Hepatic stellate cell (primary cell): ENCODE measurements at places on chromosomes 12 and 14.
A peak's percentile ranks its signal among the peaks of the same experiment; 100 is the strongest.

DNA sequence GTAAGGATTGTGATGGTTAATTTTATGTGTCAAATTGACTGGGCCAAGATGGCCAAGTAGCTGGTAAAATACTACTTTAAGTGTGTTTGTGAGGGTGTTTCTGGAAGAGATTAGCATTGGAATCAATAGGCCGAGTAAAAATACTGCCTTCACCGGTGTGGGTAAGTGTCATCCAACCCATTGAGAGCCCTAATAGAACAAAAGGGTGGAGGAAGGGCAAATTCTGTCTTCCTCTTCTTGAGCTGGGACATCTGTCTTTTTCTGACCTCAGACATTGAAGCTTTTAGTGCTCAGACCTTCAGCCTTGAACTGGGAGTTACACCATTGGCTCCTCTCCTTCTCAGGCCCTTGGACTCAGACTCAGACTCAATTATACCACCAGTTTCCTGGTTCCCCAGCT, 8.0 kb upstream of the ETV6 start:
- no peak for DNase-seq

DNA sequence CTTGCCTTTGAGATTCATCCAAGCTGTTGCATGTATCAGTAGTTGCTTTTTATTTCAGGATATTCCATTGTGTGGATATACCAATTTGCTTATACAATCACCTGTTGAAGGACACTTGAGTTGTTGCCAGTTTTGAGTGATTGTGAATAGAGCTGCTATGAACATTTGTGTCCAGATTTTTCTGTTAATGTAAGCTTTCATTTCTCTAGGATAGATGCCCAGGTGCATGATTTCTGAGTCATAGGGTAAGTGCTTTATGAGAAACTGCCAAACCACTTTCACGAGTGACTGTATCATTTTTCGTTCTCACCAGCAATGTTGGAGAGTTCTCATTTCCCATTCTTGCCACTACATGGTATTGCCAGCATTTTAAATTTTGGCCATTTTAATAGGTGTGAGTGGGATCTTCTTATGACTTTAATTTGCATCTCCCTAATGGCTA, 434.6 kb upstream of the RGS6 start:
- no peak for DNase-seq

DNA sequence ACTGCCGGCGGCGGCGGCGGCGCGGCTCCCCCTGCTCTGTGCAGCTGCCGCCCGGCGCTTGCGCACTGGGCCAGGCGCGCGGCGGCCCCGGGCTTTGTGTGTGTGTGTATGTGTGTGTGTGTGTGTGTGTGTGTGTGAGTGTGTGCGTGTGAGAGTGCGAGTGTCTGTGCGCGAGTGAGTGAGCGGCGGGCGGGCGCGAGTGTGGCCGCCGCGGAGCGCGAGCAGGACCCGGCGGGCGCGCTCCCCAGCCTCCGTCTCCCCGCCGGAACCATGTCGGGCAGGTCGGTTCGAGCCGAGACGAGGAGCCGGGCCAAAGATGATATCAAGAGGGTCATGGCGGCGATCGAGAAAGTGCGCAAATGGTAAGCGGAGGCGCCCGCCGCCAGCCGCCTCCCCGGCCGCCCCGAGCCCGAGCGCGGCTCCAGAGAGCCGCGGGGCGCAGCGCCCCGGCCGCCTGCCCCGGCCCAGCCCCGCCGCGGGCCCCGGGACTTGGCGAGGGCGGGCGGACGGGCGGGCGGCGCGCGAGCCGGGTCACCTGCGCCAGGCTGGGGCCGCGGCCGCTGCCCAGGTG, at the start of gene BCL7A:
BCL7A (plus strand) TSS at position 63 of the 571 bp plus-strand sequence; CDS start at position 271, 208 bp downstream.
- DNase-seq: peak; percentile 82

DNA sequence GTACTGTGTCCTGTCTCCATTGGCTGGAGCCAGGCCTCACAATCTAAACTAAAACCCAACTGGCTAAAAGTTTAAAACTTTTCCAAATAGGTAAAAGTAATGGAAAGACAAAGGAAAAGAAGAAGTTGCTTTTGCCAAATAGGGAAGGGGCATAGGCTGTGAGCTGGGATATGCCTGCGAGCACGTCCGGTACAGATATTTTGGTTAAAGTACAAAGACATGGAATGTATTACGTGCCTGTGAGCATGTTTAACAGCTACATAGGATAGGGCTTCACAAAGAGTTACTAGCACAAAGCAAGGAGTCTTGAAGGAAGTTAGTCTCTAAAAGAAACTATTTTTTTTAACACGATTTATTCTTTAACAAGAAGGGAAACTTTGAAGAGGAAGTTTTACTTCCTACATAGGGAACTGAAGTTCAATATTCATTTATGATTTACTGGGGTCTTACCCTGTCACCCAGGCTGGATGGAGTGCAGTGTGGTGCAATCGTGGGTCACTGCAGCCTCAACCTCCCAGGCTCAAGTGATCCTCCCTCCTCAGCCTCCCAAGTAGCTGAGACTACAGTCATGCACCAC, 41.9 kb upstream of the INF2 start:
- no peak for DNase-seq

GRCh38 chr12:77377116-77377515, 311.7 kb upstream of the E2F7 start:
- peak; percentile 6 for DNase-seq

GRCh38 chr12:76746516-76746915, 17.4 kb upstream of the ZDHHC17 start:
- DNase-seq: no peak

DNA sequence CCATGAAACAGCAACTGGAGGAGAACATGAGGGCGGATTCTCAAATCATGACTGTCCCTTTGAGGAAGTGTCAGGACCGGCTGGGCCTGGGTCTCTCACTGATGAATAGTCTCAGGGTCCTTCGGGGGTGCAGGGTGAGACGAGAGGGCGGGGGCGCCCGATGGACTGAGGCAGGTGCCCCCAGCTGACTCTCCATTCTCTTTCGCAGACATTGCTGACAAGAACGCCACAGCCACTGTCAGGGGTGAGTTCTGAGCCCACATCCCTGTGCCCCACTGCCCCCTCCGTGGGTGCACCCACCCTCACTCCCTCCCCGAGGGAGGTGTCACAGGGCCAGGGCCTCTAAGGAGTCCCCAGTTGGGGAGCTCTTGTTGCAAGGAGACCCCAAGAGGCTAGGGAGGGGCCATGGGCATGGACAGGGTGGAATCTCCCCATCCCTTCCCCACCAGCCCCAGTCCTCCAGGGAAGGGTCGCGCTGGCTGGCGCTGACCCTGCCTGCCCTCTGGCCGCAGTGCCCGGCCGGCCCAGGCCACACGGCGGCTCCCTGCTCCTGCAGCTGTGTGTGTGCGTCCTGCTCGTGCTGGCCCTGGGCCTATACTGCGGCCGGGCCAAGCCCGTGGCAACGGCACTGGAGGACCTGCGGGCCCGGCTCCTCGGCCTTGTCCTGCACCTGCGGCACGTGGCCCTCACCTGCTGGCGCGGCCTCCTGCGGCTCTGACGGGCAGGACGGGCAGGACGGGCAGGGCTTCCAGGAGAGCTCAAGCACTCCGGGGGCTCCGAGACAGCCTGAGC, 8.7 kb downstream of the C14orf180 start:
- DNase-seq: no peak

- no peak for DNase-seq
Measured at GRCh38 chr14:37466623-37467088, 128.4 kb downstream of the FOXA1 start.

DNA sequence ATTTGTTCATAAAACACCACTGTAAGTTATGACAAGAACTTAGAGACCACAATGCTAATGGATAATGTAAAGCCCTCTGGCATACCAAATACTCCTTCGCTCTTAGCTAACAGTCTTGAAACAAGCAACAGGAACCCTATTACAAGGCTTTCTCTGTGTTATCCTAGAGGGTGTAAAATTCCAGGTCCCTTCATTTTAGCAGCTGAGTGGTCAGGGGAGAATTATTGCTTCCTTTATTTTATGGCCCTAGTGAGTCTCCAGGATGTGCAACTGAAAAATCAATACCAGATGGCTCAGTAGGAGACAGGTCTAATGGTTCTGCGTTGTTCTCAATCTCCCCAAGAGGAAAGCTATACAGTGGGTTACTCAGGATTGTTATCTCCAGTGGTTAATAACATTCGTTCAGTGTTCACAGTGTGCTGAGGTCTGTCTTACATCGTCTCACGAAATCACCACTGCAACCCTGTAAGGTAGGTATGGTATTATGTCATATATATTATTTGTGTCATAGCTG, 172.7 kb upstream of the CNOT2 start:
- DNase-seq: no peak

- DNase-seq: no peak
Measured at GRCh38 chr14:85602345-85602744, 72.4 kb downstream of the FLRT2 start.

GRCh38 chr14:91349481-91350074, 68.0 kb downstream of the CCDC88C start:
- no peak for DNase-seq

DNA sequence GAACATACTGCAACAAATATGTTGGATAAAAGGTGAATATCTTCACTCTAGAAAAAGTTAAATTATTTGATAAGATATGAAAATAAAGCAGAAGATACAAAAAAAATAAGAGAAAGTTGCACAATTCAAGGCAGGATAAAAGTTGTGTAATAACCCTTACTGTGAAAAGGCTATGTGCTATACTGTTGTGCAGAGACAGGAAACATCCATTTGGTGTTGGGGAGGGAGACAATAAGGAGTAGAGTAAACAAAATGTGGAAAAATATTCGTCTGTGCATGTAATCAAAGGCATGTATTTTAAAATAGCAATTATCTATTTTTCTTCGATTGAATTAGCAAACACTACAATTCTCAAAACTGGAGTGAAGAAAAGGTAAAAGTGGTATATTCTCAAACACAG, 34.8 kb downstream of the PTHLH start:
- DNase-seq: no peak

DNA sequence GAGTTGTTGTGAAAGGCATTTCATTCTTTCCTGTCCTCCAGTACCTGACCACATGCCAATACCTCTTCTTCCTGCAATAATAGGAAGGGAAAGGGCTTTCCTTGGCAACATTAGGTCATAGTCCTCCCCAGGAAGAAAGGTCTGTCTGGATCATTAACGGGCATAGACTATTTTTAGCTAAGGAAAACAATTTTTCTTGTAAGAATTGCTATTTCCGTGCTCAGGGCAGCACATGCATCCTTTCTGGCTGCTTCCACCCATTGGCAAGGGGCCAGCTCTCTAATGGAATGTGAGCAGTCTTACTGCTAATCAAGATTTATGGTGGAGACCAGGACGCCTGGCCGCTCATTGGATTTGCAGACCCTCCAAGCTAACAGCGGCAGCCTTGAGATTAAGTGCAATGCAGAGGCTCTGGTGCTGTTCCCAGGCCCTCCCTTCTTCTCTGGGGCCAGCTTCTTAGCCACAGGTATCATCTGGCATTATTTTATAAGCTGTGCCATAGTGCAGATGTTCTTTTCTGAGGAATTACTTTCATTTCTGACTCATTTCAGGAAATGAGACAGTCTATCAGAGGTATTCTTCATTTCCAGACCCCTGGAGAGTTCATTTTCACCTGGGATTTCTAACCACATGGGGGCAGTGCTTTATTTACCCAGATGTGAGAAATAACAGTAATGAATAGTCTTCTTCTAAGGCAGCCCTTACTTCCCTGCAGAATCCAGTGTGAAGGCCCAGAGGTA, 52.9 kb downstream of the ANO6 start:
- DNase-seq: peak; percentile 58
